ENCODE measurements at places on chromosomes 2 and 18.
A peak's percentile ranks its signal among the peaks of the same experiment; 100 is the strongest.

- H3K4me3 ChIP-seq = no peak overlapping the region
- H3K27ac ChIP-seq = no peak overlapping the region
- H3K36me3 ChIP-seq = no peaks in the 10 kb centered on the region
- no peaks in the 10 kb centered on the region for H3K27me3 ChIP-seq
- no peak for DNase-seq
Measured at GRCh38 chr2:80281049-80281448, 23.5 kb downstream of the LRRTM1 start.

DNA sequence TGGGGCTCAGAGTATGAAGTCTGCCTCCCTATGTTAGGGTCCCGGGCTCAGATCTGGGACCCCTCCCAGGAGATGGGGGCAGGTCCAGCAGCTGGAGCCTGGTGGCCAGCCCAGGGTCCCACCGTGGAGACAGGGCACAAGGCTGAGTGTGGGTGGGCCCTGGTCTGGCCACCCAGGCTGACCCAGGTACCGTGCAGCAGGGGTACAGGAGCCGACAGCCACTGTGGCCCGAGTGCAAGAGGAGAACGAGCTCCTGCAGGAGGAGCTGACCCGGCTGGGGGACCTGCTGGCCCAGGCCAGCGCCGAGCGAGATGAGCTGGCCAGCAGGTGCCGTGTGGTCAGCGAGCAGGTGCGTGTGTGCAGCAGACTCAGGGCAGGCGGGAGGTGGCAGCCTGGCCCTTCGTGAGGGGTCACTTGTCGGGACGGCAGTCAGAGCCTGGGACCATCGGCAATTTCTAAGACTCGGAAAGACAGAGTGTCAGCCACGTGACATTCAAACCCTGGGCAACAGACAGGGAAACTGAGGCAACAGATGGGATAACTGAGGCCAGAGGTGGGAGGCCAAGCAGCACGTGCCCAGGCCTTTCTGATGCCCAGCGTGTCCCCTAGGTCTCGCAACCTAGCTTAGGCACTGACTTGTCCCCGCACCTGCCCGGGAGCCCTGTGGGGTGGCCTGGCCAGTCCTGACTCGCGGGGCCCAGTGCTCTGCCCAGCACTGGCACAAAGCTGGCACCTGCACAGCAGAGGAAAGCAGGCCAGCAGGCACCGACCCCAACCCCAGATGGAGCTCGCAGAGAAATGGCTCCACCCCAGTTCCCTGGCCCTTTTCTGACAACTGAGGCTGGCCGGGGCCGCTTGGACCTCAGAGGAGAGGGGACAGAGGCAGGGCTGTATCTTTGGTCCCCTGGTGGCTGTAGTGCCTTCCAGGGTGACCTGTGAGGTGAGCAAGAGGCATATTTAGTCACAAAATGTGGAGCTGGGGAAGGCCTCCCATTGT, 13.9 kb downstream of the CROCC2 start:
- no peak overlapping the region for H3K4me3 ChIP-seq
- H3K4me1 ChIP-seq = no peaks in the 10 kb centered on the region
- DNase-seq = peak; percentile 7
- H3K27ac ChIP-seq = no peak overlapping the region

DNA sequence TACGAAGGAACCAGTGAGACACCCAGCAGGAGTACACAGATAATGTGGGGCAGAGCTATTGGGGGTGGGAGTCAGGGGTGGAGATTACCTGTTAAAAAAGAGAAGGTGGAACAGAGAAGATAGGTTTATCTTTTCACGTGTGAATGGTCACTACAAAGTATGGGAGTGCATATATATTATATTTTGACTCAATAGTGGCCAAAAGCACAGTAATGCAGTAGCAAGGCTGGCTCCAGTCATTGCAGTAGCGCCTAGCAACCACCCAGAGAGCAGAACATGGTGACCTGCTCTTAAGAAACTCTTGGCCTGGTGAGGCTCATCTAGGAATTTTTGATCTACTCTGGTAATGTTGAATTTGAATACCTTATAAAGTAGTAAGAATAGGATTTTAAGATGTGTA, 1.0 kb downstream of the IMPACT start:
- H3K27ac ChIP-seq = peak overlapping the region; percentile 89
- no peak for DNase-seq
- peak overlapping the region; percentile 84 for H3K4me3 ChIP-seq
- peaks cover 20% of the 10 kb centered on the region for H3K27me3 ChIP-seq
- peaks cover 12% of the 10 kb centered on the region for H3K4me1 ChIP-seq
- peaks cover 8% of the 10 kb centered on the region for H3K36me3 ChIP-seq

GRCh38 chr2:46171996-46172546, 125.1 kb upstream of the EPAS1 start:
- no peak overlapping the region for H3K4me3 ChIP-seq
- no peaks in the 10 kb centered on the region for H3K27me3 ChIP-seq

GRCh38 chr2:142037066-142037465, 93.8 kb downstream of the LRP1B start:
- H3K27ac ChIP-seq = no peak overlapping the region
- no peak overlapping the region for H3K4me3 ChIP-seq
- no peaks in the 10 kb centered on the region for H3K4me1 ChIP-seq
- H3K36me3 ChIP-seq = no peaks in the 10 kb centered on the region

GRCh38 chr2:44166096-44166495, 2.6 kb upstream of the PPM1B start:
- peaks cover 17% of the 10 kb centered on the region for H3K36me3 ChIP-seq
- H3K4me3 ChIP-seq = no peak overlapping the region
- DNase-seq = no peak
- no peak overlapping the region for H3K27ac ChIP-seq
- no peaks in the 10 kb centered on the region for H3K27me3 ChIP-seq

DNA sequence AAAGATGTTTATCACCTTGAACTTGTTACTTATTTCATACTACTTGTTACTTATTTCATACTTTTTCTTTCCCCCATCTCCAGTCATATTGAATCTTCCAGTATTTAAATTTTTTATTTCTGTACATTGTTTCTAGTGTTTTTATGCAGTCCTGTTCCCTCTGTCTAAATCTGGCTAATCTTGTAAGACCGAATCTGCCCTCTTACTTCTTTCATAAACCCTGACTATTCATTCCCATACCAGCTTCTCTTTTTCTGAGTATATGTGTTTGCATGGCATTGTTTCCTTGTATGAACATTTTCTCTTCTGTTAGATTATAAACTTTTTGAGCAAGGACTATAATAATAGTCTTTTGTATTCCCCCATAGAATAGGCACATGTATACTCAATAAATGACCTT, 131.7 kb downstream of the TAF4B start:
- no peaks in the 10 kb centered on the region for H3K27me3 ChIP-seq
- no peak overlapping the region for H3K27ac ChIP-seq
- no peaks in the 10 kb centered on the region for H3K4me1 ChIP-seq

- H3K4me1 ChIP-seq = no peaks in the 10 kb centered on the region
- DNase-seq = no peak
- no peaks in the 10 kb centered on the region for H3K27me3 ChIP-seq
- no peak overlapping the region for H3K4me3 ChIP-seq
Measured at GRCh38 chr2:223042704-223043118, 9.3 kb upstream of the KCNE4 start.

DNA sequence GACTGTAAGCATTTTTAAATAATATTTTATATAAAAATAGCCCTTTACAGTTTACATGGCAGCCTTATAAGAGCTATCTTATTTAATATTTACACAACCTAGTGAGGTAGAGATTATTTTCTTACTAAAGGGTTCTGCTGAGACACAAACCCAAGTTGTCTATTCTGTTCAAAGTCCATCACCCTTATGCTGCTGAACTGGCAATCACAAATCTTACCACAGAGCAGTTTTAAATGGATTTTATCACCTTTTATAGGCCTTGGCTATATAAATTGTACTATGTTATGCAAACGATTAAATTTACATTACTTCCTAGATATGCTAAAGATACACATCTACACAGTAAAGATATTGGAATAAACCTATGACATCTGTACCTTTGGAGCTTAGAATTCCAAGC, 40.7 kb downstream of the RBM45 start:
- no peaks in the 10 kb centered on the region for H3K4me1 ChIP-seq
- H3K27ac ChIP-seq = no peak overlapping the region
- peaks cover 45% of the 10 kb centered on the region for H3K27me3 ChIP-seq
- no peak for DNase-seq
- no peaks in the 10 kb centered on the region for H3K36me3 ChIP-seq
- H3K4me3 ChIP-seq = no peak overlapping the region

GRCh38 chr2:60073201-60073600, 480.3 kb downstream of the BCL11A start:
- no peak overlapping the region for H3K4me3 ChIP-seq
- no peak overlapping the region for H3K27ac ChIP-seq
- no peak for DNase-seq
- no peaks in the 10 kb centered on the region for H3K27me3 ChIP-seq

GRCh38 chr2:3254442-3254941, 123.1 kb downstream of the EIPR1 start:
- no peaks in the 10 kb centered on the region for H3K27me3 ChIP-seq
- peaks cover 5% of the 10 kb centered on the region for H3K36me3 ChIP-seq
- H3K4me3 ChIP-seq = no peak overlapping the region
- H3K27ac ChIP-seq = no peak overlapping the region
- no peak for DNase-seq
- H3K4me1 ChIP-seq = no peaks in the 10 kb centered on the region

DNA sequence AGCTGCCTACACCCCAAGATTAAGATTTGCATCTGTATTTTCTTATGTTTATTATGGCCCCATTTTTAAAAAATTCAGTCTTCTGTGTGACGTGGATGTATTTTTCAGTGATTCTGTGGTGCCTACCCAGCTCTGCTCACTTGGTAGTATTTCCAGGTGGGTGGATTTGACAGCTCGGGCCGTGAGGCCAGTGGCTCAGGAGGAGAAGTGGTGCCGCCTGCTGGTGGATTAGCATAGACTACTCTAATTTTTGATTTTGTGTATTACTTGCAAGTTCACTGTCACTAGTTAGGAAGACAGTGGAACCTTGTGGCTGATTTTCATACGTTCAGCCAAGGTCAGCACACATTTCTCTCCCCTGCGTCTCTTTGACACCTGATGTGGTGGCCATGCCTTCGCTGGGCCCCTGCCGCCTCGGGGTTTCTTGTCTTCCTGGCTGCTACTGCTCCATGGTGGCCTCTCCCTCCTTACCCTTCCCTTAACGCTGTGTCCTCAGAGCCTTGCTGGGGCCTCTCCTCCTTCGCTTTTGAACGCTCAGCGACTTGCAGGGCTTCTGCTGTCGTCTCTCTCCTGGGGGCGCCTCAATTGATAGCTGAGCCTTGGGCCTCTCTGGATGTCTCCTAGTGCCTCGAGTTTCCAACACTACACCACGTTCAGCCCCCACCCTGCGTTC, 89.4 kb downstream of the DGKD start:
- H3K27me3 ChIP-seq = no peaks in the 10 kb centered on the region
- peak overlapping the region; percentile 44 for H3K27ac ChIP-seq
- peak; percentile 71 for DNase-seq
- no peak overlapping the region for H3K4me3 ChIP-seq

GRCh38 chr2:240622531-240623235, 2.6 kb upstream of the GPR35 start:
- peaks cover 9% of the 10 kb centered on the region for H3K36me3 ChIP-seq
- peaks cover 57% of the 10 kb centered on the region for H3K4me1 ChIP-seq
- peak overlapping the region; percentile 81 for H3K4me3 ChIP-seq
- H3K27ac ChIP-seq = peak overlapping the region; percentile 97
- DNase-seq = no peak
- H3K27me3 ChIP-seq = no peaks in the 10 kb centered on the region

DNA sequence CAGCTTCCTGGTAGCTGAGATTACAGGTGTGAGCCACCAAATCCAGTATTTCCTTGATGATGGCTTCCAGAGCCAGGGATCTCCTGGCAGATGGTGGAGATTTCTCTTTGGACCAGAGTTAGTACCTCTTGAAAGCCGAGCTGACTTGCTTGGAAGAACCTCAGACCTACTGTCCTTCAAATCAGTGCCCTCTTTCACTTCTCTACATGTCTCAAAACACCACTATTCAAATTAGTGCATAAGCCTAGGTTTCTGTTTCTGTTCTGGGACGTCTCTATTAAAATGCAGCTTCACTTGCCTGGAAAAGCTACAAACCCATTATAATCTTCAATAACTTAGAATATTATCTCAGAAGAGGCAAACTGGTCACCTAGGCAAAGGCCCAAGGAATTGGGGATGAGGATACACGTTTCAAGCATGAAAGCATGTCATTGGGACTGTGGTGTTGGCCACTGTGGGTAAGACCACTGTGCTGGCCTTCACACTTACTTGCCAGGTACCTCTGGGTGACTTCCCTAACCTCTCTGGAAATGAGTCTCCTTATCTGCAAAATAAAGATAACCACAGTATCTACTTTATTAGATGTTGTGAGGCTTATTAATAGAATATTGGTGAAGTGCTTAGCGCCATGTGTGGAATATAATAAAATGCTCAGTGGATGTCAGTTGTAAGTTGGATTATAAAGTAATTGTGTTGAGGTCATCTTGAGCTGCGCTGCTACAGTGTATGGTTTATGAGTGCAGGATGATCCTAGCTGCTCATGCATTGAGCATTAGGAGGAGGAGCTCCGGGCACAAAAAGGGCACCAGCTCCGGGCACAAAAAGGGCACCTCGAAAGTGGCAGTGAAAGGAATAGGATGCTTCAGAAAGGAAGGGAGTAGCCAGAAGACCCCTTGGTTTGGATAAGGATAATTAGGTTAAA, 84.5 kb downstream of the DOCK10 start:
- H3K27me3 ChIP-seq = no peaks in the 10 kb centered on the region
- no peak for DNase-seq
- H3K4me1 ChIP-seq = peaks cover 79% of the 10 kb centered on the region
- peaks cover 10% of the 10 kb centered on the region for H3K36me3 ChIP-seq
- peak overlapping the region; percentile 89 for H3K27ac ChIP-seq

DNA sequence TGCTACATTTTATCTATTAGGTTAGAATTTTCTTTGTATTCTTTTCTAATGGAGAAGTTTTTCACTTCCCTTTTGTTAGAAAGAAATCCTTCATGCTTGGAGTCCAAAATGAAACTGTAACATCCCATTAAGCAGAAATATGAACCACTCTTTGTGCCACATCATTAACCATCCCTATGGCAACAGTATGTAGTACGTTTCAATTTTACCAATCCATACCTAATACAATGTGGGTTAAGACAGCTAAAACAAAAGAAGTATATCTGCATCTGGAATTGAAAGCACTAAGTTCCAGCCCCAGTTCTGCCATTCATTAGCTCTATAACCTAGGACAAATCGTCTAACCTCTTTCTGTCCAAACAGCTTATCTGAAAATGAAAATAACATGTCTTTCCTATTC, 409.2 kb upstream of the SPHKAP start:
- H3K36me3 ChIP-seq = no peaks in the 10 kb centered on the region
- H3K4me1 ChIP-seq = no peaks in the 10 kb centered on the region

- peaks cover 15% of the 10 kb centered on the region for H3K27me3 ChIP-seq
- H3K4me3 ChIP-seq = no peak overlapping the region
Measured at GRCh38 chr2:216934151-216934550, 74.3 kb upstream of the TNP1 start.

GRCh38 chr2:201966691-201967438, 66.8 kb upstream of the FZD7 start:
- H3K36me3 ChIP-seq = no peaks in the 10 kb centered on the region
- H3K27me3 ChIP-seq = peaks cover 44% of the 10 kb centered on the region
- DNase-seq = no peak
- H3K4me1 ChIP-seq = no peaks in the 10 kb centered on the region
- H3K27ac ChIP-seq = no peak overlapping the region
- H3K4me3 ChIP-seq = no peak overlapping the region

GRCh38 chr2:158130832-158131473, 29.3 kb downstream of the UPP2 start:
- H3K27me3 ChIP-seq = peaks cover 8% of the 10 kb centered on the region
- no peak overlapping the region for H3K27ac ChIP-seq
- H3K36me3 ChIP-seq = no peaks in the 10 kb centered on the region
- DNase-seq = no peak
- no peak overlapping the region for H3K4me3 ChIP-seq
